ENCODE measurements at places on chromosomes 2 and 18. TPM values are rescaled to one million over a fixed set of nuclear protein-coding genes. Genes with fewer than 3 reads are reported as not detected.

Gene STPG4
- 0.19 TPM for total RNA-seq

Gene IL37
- total RNA-seq: not detected

Gene FBXO15
- 0.51 TPM for total RNA-seq

Gene FAM161A
- total RNA-seq: 2.3 TPM

Gene NTSR2
- total RNA-seq: not detected

Gene CREG2
- total RNA-seq: 2.4 TPM

Gene RGPD4
- not detected for total RNA-seq

Gene TMEM37
- not detected for total RNA-seq

Gene FKBP1B
- total RNA-seq: 11.7 TPM

Gene MLPH
- total RNA-seq: 155 TPM

Gene FECH
- 35.9 TPM for total RNA-seq

Measured in LHCN-M2 (cell line).